Effector CD4-positive, alpha-beta T cell (primary cell): ENCODE measurements at places on chromosomes 7 and 10.

DNA sequence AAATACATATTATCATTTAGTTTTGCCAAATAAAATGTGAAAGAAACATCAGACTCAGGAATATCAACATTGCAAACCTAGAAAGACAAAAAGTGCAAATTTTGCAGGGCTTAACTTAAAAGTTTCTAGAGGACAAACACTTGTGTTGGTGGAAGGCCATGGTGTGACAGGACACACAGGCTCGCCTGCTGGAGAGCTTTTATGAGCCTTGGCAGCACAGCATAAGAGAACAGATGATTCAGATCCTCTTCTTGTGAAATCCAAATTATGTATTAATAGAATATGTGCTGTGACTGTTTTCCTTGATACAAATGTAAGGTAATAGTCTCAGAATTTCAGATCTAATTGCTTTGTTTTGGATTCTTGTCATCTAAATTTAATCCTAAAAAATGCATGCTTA lies 72.9 kb upstream of the ABCB5 start:
- DNase-seq = no peak

GRCh38 chr10:48491392-48492139 lies 113.3 kb downstream of the ARHGAP22 start:
- no peak for DNase-seq

GRCh38 chr10:86840498-86840897 lies 84.1 kb downstream of the BMPR1A start:
- no peak for DNase-seq

DNA sequence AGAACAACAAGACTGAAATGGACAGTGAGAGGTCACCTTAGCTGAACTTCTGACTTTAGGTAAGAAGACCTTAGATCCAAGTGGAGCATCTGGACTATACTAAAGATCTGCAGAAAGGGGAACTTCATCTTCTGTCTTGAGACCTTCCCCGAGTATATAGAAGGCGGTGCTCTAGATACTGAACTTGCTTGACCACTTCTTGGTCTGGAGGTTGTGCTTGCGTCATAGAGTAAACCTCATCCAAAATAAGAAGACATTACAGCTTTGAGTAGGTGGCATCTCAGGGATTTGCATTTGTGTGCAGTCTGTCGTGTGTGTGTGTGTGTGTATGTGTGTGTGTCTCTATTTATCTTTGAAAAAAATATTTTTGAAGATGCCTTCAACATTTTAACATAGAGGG lies 157.5 kb downstream of the CHN2 start:
- DNase-seq = no peak

- no peak for DNase-seq
Observed at GRCh38 chr7:6675807-6676405, 30.8 kb downstream of the ZNF12 start.

- DNase-seq = no peak
Observed at GRCh38 chr10:62794306-62794705, 10.2 kb upstream of the ADO start.

- no peak for DNase-seq
Observed at GRCh38 chr10:51074238-51075028, at the start of gene PRKG1. TSS of gene PRKG1 (plus strand) at chr10:51074487.

- DNase-seq = no peak
Observed at GRCh38 chr7:152054367-152055230, 29.1 kb downstream of the GALNT11 start.

- DNase-seq = no peak
Observed at GRCh38 chr7:135930565-135931461, 46.3 kb downstream of the MTPN start.

DNA sequence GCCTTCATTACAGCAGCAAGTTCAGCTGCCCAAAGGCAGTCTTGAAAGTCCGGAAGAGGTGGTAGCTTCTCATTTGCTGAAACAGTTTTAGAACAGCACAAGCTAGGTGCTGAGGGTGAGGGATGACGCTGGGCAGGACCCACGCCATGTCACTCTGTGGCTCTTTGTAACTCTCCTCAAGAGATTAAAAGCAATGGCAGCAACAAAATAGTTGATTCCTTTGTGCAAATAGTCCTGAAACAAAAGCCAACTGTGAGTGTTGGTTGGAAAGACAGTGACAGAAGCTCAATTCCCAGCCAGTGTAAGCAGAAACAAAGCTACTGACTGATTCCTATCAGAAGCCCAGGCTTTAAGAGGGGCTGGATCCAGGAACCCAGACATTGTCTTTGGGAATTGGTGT lies 47.6 kb upstream of the AQP1 start:
- no peak for DNase-seq

DNA sequence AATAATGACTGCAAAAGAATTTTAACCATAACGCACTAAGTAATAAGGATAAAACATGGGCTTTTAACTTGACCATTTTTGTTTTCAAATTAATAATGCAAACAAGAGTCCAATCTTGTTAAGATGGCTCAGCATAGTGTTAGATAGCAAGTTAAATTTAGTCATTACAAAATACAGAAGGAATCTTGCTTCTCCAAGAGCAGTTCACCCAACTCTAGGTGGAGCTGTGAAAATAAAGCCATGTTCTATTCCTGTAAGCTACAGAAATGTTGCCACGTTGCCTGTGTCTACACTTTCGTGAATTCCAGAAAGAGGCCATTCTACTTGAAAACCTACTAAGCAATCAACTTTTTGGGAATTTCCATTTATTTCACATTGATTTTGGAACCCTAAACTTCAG lies 191.9 kb downstream of the SFMBT2 start:
- no peak for DNase-seq

- DNase-seq = no peak
Observed at GRCh38 chr7:8035647-8036518, 67.3 kb downstream of the GLCCI1 start.

- no peak for DNase-seq
Observed at GRCh38 chr7:47739301-47739875, 157.5 kb upstream of the TNS3 start.

DNA sequence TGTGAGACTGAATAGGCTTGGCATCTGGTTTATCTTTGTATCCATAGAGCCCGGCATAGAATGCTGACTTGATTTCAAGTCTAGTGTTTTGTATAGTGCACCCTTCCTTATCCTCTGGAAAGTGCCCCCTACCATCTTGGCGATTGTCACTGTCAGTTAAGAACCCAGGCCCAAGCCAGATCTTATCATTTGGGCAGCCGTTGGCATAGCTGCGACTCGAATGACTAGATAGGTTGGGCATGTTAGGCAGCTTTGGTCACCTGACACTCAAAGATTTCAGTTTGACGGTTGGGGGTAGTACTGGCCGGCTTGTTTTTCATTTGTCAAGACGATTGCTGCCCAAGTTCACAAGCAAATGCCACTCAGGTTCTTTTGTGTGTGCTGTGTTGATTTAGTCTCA lies 6.6 kb downstream of the NIPSNAP2 start:
- no peak for DNase-seq

- DNase-seq = no peak
Observed at GRCh38 chr7:27124902-27125689, 5.5 kb downstream of the HOXA4 start.

GRCh38 chr7:158809596-158809995 lies 19.7 kb downstream of the ESYT2 start:
- DNase-seq = no peak

DNA sequence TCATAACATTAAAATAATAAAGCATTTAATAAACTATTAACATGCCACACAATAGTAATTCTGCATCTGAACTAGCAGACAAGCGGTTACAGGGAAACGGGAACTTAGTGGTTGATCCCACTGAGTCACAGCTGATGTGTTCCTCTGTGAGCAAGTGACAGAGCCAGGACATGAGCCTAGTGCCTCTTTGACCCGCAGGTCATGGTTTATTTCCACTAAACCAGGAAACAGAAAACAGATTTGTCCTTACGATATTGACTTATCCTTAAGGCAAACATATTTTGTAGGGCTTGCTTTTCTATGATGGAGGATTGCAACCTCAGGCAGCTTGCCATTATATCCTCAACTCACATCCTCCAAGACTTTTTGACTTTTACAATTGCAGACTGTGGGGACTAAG lies 987.3 kb downstream of the CCSER2 start:
- no peak for DNase-seq

GRCh38 chr10:92413011-92413410 lies 122.0 kb downstream of the MARCHF5 start:
- DNase-seq = no peak

- no peak for DNase-seq
Observed at GRCh38 chr10:64601298-64601697, 1080.1 kb downstream of the REEP3 start.

DNA sequence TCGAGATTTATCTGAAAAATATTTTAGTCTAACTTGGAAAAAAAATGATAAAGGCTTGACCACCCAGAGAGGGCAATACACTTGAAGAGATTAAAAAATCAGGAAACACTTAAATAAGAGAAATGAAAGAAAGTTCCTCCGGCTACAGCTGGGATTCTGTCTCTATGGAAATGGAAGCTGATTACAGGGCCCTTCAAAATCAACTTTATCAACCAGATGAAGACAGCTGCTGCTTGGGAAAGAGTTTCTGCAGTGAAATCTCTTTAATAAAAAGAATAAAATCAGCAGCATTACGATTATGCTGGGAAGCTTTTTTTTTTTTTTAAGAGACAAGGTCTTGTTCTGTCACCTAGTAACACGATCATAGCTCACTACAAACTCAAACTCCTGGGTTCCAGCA lies 4.5 kb downstream of the RSU1 start:
- no peak for DNase-seq

- no peak for DNase-seq
Observed at GRCh38 chr10:23037561-23037960, 57.8 kb upstream of the MSRB2 start.

- DNase-seq = no peak
Observed at GRCh38 chr7:71236230-71237105, 104.5 kb downstream of the GALNT17 start.

DNA sequence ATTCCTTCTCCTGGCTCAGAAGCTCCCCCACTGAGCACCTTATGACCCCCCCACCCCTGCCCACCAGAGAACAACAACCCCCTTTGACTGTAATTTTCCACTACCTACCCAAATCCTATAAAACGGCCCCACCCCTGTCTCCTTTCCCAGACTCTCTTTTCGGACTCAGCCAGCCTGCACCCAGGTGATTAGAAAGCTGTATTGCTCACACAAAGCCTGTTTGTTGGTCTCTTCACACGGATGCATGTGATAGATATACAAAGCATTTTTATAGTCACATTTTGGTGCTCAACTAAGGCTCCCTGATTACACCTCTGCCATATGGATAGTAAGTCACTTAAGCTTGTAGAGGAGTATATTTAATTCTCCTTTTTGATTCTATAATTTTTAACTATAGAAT lies 985.8 kb downstream of the REEP3 start:
- no peak for DNase-seq

- DNase-seq = no peak
Observed at GRCh38 chr7:46071601-46072000, 150.5 kb upstream of the IGFBP3 start.

DNA sequence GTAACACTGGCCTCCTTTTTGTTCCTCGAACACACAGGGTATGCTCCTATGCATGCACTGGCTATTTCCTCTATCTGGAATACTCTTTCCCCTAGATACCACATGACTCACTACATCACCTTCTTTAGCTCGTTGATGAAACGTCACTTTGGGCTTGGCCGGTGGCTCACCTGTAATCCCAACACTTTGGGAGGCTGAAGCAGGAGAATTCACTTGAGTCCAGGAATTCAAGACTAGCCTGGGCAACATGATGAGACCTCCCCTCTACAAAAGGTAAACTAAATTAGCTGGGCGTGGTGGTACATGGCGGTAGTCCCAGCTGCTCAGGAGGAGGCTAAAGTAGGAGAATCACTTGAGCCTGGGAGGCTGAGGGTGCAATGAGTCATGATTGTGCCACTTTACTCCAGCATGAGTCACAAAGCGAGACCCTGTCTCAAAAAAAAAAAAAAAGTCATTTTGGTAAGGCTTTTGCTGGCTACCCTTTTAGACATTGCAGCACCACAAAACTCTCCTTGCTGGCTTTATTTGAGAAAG lies 14.5 kb downstream of the ANKIB1 start:
- DNase-seq = no peak

GRCh38 chr10:108911814-108912541 lies 1011.3 kb downstream of the XPNPEP1 start:
- DNase-seq = no peak

GRCh38 chr7:27651702-27652101 lies 11.0 kb downstream of the HIBADH start:
- no peak for DNase-seq

GRCh38 chr10:70293169-70293843 lies 9.5 kb upstream of the NPFFR1 start:
- DNase-seq = no peak

GRCh38 chr7:832167-832967 lies at the start of gene SUN1:
TSS of gene SUN1 (plus strand) at chr7:832476. CDS start at chr7:832525, 49 bp downstream.
- peak; percentile 48 for DNase-seq

GRCh38 chr7:101241443-101242349 lies 3.2 kb downstream of the FIS1 start:
- no peak for DNase-seq

GRCh38 chr7:66558660-66559465 lies 69.8 kb upstream of the KCTD7 start:
- DNase-seq = no peak

DNA sequence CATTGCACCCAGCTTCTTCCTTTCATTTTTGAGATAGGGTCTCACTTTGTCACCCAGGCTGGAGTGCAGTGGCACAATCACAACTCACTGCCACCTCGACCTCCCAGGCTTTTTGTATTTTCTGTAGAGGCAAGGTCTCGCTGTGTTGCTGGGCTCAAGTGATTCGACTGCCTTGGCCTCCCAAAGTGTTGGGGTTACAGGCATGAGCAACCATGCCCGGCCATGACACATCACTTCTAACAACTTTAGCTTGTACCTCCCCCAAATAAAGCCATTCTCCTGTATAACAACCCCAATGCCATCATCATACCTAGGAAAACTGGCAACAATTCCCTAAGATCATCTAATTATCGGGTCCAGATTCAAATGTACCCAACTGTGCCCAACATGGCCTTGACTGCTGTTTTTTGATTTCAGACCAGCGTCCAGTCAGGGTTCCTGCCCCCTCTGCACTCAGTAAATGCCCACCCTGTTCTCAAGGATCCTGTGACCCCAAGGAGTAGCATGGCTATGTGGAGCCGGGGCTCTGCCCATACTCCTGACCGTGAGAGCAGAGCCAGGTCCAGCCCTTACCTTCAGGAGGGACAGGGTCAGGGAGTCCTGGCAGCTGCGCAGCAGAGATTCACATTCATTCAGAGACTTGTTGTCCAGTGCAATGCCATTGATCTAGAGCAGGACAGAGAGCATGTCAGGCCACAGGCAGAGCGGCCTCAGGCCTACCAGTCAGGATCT lies 102.6 kb downstream of the DLG5 start:
- DNase-seq = no peak

GRCh38 chr10:121536310-121536913 lies 61.8 kb downstream of the FGFR2 start:
- no peak for DNase-seq
